NCI-H146 (cell line): ENCODE measurements at places on chromosomes 2 and 18.

DNA sequence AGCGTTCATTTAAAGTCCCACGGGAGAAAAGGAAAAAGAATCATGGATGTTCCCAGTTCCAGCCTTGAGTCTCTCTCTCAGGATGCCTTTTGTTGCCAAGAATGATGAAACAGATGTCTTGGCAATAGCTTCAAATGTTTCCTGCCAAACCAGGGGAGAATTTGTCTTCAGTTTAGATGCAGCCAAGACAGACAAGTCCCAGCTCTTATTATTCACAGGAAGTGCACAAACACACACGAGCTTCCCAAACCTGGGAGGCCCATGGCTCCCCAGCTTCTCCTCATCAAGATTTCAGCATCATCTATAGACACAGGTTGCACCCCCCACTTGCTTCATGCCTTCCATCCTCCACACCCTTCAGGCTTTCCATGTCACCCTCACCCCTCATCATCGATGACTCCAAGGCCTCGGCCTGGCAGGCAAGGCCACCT is 45.9 kb downstream of the HS1BP3 start:
- DNase-seq = no peak

GRCh38 chr2:240857039-240858008 is 11.3 kb upstream of the AGXT start:
- DNase-seq = peak; percentile 75

DNA sequence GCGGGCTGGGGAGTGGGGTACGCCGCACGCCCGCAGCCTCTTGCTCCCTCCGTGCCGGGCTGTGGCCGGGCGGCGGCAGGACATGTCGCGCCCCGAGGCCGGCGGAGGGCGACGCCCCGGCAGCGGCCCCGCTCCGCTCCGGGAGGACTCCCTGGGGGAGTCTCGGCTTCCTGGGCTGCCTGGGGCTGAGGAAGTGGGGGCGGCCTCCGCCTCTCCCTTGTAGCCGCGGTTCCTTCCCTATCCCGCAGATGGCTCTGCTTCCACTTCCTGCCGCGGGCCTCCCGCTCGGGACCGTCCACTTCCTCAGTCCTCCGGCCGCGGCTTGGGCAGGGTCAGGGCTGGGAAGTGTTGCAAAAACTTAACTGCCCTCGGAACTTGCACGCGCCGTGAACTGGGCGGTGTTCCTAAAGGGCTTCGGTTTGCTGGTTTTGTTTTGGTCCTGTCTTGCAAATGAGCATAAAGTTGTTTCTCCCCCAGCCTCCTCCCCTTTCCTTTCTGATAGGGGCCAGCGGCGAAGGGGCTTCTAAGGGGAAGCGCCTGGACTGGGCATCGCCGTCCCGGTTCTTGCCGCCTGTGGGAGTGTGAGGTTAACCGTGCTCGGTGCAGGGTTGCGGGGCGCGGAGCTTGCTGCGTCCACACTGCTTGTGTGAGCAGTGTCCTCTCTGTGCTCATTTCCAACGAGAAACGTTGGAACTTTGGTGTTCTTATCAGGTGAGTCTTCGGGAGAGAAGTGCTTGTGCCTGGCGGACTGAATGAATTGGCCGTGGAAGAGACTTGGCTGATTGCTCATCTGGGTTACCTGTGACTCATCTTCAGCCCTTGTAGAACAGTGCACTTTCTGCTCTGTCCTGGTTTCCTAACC is 600 bp downstream of the RALB start:
- peak; percentile 64 for DNase-seq

GRCh38 chr2:8132351-8132831 is 549.5 kb upstream of the ID2 start:
- DNase-seq = no peak

DNA sequence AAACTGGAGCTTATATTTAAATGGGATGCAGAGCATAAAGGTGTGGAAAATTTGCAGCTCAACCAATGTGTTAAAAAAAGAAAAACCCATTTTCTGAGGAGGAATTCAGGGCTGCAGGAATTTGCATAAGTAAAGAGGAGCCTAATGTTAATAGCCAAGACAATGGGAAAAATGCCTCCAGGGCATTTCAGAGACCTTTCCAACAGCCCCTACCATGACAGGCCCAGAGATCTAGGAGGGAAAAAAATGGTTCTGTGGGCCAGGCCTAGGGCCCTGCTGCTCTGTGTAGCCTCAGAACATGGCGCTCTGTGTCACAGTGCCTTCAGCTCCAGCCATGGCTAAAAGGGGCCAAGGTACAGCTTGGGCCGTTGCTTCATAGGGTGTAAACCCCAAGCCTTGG is 719.7 kb upstream of the ACVR2A start:
- no peak for DNase-seq

GRCh38 chr2:39124746-39125057 is 3.9 kb upstream of the SOS1 start:
- peak; percentile 65 for DNase-seq

DNA sequence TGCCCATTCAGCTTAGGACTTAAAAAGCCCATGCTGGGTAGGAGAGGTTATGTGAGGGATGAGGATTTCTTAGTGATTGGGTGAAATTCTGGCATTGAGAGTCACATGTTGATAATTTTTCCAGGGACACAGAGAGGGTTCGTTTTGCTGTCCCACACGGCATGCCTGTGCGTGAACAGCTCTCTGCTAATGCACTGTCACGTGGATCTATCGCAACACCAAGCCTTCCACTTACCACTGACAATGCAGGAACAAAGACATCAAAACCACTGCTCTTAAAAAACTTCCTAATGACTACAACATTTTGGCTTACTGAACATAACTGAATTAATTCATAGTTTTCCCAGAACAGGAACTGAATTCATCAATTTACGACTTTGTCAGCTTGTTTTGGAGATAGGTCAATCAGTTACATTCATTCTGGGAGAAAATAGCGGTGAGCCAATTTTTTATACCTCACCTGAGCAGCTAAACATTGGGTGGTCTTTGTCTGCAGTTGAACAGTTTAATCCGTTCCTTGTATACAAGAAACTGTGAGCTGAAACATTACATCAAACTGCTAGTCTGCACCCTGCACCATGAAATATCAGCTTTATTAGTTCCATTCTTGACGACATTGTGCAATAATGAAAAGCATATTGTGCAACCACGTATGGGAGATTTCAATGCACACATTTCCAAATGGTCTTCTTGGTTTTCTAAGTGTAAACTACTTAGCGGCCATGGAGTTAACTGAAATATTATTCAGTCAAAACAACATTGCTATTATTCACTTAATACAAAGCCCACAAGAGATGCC is 127.1 kb downstream of the LPIN1 start:
- no peak for DNase-seq
